ENCODE measurements at places on chromosomes 16 and 17.

- no peak for DNase-seq
Measured at GRCh38 chr17:9865586-9865985, 39.5 kb downstream of the RCVRN start.

DNA sequence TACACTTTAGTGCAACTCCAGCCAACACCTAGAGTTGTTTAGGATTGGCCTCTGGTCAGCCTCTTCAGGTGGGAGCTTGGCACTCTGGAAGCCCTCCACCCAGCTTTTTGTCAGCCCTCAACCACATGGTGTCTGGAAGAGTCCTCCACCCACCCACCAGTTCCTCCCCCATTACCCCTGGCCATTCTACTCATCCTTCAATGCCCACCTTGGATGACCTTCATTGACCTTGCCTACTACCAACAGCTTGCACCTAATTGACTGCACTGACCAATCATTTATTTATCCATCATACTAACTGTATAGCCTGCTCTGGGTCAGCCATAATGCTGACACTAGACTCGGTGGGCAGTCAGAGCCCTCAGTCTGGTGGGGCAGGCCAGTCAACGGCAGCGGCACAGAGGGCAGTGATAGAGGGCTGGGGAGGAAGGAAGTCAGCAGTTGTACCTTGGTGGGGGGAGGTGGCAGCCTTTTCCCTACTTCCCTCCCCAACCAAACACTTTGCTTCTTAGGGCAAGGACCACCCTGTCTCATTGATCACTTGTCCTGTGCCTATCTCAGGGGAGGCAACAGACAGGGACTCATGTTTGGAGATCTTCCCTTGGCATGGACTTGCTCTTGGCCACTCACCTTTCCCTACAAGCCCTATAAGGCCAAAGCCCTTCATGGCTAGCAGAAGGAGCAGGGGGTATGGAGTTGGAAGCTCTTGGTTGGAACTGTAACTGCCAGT lies 29.3 kb downstream of the SLC13A5 start:
- no peak for DNase-seq

DNA sequence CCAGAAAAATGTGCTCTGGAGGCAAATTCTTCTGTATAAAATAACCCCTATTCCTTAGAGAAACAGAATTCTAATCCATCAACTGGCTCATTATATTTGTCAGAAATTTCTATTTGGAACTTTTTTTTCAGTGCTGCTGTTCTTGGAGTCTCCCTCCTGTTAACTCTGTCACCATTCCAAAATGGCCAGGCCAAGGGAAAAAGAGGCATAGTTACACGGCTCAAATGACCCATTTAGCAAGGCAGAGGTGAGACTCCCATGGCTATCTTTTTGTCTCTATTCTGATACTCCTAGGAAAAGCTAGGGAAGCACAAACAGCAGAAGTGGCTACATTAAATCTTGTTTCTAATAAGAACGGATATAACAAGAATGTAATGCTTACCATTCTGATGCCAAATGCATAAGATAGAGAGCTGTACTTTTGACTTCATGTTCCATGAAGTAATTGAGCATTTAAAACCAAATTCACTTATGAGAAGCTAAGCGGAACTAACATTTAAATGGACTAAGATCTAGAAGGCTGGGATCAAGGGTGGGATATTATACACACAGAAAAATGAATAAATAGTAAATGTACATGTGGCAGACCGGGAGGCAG lies 64.4 kb upstream of the CORO6 start:
- DNase-seq = no peak

DNA sequence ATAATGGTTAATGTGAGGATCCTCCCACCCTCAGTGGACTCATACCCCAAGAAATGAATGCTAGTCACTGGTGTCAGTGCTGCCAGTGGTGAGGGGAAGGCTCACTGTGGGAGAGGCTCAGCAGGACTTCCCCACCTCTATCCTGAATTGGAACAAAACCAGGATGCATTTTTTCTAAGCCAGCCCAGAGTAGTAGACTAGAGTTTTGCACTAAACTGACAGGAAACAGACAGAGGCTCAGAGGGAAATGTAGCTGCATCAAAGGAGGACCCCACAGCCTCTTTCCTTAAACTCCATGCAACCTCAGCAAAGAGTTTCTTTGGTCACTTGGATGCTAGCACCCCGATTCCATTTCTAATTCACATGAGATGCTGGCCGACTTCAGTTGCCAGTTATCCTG lies 10.7 kb upstream of the SKAP1 start:
- DNase-seq = no peak

- no peak for DNase-seq
Measured at GRCh38 chr17:35953720-35954119, 10.2 kb upstream of the LYZL6 start.

- DNase-seq = no peak
Measured at GRCh38 chr16:55189224-55189623, 134.8 kb upstream of the IRX6 start.
